ENCODE measurements at places on chromosomes 12 and 14. TPM values are rescaled to one million over a fixed set of nuclear protein-coding genes. Genes with fewer than 3 reads are reported as not detected.

POTEG gene
- not detected for total RNA-seq

GRCh38 chr12:96720363-96720705 lies 186.7 kb upstream of the NEDD1 start:
- peaks cover 13% of the 10 kb centered on the region for H3K4me1 ChIP-seq
- H3K4me3 ChIP-seq: peak overlapping the region; percentile 87
- no peaks in the 10 kb centered on the region for H3K27me3 ChIP-seq
- peak overlapping the region; percentile 94 for H3K27ac ChIP-seq

TEX22 gene
- 2.4 TPM for total RNA-seq

- no peaks in the 10 kb centered on the region for H3K4me1 ChIP-seq
- no peaks in the 10 kb centered on the region for H3K36me3 ChIP-seq
- no peak overlapping the region for H3K27ac ChIP-seq
These were observed 185.7 kb upstream of the GRIN2B start for GRCh38 chr12:14167005-14167628.

IFNG-AS1 gene
- total RNA-seq: 0.21 TPM

GRCh38 chr12:457676-458075 lies 2.1 kb upstream of the B4GALNT3 start:
- H3K4me1 ChIP-seq: peaks cover 9% of the 10 kb centered on the region
- no peak overlapping the region for H3K4me3 ChIP-seq
- DNase-seq: no peak
- H3K27me3 ChIP-seq: peaks cover 63% of the 10 kb centered on the region
- no peak overlapping the region for H3K27ac ChIP-seq
- H3K36me3 ChIP-seq: no peaks in the 10 kb centered on the region

DNA sequence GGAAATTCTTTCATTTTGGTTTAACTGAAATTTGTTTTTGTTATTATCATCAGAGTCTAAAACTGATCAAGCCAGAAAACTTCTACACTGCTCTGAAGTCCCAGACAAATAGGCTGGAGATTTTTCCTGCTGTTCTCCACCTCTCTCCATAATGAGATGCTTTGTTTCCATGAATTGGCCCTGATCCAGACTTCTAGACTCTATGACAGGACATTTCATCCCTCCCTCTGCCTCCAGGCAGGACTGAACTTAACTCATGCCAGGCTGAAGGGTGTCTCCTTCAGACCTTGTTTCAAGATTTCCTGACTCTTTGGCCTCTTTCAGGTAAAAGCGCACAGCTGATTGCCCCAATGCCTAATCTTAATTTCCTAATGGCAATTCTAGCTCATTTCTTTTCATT lies 69.1 kb upstream of the HOXC13 start:
- no peaks in the 10 kb centered on the region for H3K4me1 ChIP-seq
- no peaks in the 10 kb centered on the region for H3K36me3 ChIP-seq
- H3K27me3 ChIP-seq: peaks cover 30% of the 10 kb centered on the region
- DNase-seq: no peak
- no peak overlapping the region for H3K27ac ChIP-seq
- H3K4me3 ChIP-seq: no peak overlapping the region

LUM gene
- total RNA-seq: not detected

GRCh38 chr12:100724071-100724470 lies 70.5 kb upstream of the ANO4 start:
- H3K4me1 ChIP-seq: no peaks in the 10 kb centered on the region
- no peak for DNase-seq
- H3K27me3 ChIP-seq: peaks cover 11% of the 10 kb centered on the region
- no peaks in the 10 kb centered on the region for H3K36me3 ChIP-seq
- H3K27ac ChIP-seq: no peak overlapping the region
